OCI-LY7 (cell line): ENCODE measurements at places on chromosomes 4 and X. TPM values are rescaled to one million over a fixed set of nuclear protein-coding genes. Genes with fewer than 3 reads are reported as not detected.

ARMCX2 gene
- not detected in 2 replicates for total RNA-seq

GRCh38 chr4:67565284-67565683 lies 6.8 kb downstream of the STAP1 start:
- no peak for DNase-seq

DNA sequence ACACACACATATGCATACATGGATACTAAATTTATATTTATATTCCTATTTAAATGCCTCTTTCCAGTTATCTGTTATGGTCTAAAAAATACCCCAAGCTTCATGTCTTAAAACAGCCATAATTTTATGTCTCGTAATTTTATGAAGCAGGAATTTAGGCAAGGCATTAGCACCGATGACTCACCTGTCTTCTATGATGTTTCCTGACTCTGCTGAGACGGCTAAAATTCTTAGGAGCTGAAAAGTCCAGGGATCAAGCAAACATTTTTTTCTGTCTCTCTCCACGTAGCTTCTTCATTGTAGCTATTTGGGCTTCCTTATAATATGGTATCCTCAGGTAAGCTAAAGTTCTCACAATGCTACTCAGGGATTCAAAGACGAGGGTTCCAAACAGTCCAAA lies 930.3 kb downstream of the STIM2 start:
- DNase-seq, result no peak

DNA sequence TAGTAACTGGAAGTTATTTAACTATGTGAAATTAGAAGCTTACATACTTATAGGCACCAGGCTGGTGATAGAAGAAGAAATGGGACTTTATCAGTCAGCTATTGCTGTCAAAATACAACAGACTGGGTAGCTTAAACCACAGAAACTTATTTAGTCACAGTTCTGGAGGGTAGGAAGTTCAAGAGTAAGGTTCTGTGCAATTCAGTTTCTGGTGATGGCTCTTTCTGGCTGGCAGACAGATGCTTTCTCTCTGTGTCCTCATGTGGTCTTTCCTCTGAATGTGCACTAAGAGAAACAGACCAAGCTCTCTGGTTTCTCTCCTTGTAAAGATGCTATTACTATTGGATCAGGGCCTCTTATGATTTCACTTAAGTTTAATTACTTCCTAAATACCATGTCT lies 92.1 kb upstream of the ANKRD50 start:
- DNase-seq, result no peak

GRCh38 chr4:57374866-57375595 lies 264.8 kb upstream of the IGFBP7 start:
- DNase-seq, result no peak

DKK2 gene
- not detected in 2 replicates for total RNA-seq

DNA sequence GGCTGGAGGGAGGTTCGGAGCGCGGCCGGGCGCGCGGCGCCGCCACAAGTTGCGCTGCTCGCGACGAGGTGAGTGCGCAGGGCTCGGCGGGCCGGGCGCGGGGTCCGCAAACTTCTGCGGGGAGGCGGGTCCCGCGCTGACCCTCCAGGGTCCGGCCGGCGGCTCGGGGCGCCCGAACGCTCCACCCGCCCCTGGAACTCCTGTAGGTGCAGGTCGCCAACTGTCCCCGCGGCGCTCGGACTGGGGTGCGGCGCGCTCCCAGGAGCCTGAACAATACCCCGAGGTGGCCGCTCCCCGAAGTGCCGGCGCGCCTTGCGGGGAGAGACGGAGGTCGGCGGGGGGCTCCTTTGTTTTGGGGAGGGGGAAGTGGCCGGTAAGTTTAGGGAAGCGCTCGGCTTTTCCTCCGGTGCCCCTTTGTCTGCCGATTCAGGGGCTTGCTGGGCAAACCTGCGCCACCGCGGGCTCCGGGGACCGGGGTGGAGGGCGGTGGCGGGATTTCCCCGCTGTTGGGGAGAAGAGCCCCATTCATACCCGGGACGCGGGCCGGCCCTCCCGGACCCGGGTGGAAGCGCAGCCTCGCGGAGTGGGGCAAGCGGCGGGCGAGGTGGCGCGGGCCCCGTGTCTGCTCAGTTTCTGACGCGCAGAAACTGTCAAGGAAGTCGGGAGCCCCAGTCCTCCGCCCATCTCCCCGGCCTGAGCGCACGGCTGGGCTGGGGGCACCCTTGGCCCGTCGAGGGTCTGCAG lies 694 bp downstream of the TBL1X start:
- DNase-seq, result peak; percentile 22

DNA sequence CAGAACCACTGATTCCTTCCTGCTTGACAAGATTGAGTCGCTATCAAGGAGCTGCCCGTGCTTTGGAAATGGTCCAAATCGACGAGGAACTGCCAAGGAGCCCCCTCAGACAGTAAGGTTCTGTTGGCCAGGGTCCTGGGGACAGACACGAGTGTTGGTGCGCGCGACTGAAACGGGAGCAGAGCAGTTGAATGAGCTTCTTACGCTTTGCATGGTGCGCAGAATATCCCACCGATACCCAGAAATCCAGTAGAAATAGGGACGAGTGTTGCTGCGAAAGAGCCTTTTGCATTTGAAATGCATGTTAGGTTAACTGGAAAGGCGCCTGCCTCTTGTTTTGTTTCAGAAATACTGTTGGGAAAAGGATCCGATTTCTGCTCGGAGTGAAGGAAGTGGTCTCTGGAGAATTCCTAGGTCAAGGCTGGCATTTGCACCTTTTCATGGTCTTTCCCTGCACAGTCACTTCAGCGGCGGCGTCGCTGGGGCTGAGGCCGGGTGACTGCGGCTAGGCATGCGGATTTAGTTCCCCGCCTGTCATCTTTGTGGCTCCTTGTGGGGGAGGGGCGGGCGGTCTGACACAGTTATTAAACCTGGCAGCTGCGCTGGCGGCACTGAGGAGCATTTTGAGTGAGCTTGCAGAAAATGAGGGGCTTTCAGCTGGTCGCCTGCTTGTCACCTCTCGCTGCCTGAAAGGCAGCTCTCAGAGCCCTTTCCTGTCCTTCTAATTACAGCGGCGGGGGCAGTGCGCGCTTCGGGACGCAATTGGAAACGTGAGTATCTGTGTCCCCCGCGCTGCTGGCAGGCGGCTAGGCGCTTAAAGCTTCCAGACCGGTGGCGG lies 51.5 kb upstream of the TRIM2 start:
- no peak for DNase-seq

- DNase-seq, result no peak
These were observed 137.7 kb upstream of the TENT5D start for GRCh38 chrX:80282535-80282934.

FOXP3 gene
- 0.57 and 0.59 TPM in 2 replicates for total RNA-seq

DNA sequence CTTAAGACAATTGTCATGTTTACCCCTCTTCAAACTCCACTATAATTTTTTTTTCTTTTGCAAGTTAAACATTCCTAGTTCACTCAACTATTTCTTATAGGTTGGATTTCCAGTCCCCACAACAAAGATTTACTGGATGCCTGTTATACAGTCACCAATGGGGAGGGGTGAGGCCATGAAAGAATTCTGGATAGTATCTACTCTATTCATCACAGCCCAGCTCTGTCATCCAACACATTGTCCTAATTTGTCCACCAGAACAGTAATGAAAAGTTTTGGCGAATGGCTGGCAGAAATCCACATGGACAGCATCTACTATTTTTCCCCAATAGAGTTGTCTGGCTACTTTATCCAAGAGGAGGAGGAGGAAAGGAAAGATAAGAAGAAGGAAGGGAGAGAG lies 192.7 kb upstream of the S100G start:
- no peak for DNase-seq

DNA sequence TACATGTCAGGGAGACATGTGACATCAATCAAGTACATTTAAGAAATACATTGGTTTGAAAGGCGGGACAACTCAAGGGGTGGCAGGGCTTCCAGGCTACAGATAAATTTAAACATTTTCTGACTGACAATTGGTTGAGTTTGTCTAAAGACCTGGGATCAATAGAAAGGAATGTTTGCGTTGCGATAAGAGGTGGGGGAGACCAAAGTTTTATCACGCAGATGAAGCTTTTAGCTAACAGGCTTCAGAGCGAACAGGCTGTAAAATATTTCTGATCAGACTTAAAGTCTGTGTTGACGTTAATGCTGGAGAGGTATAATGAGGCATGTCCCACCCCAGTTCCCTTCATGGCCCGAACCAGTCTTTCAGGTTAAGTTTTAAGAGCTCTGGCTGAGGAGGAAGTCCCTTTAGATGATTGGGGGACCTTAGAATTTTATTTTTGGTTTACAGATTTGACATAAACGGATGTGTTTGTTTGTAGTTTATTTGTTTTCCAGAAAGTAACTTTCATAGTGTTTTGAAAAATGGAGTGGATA lies 346.7 kb upstream of the RASGEF1B start:
- DNase-seq, result no peak
